ENCODE measurements at places on chromosomes 16 and 17. TPM values are rescaled to one million over a fixed set of nuclear protein-coding genes. Genes with fewer than 3 reads are reported as not detected.

The PRDM7 gene
- not detected for total RNA-seq

The KRTAP3-2 gene
- total RNA-seq, result not detected

The ARL17B gene
- 2.4 TPM for total RNA-seq

The PRAC1 gene
- not detected for total RNA-seq

The ZG16B gene
- total RNA-seq, result 1.3 TPM

The OR3A2 gene
- not detected for total RNA-seq

The ASGR2 gene
- total RNA-seq, result not detected

The CRLF3 gene
- 5.1 TPM for total RNA-seq

The KCTD19 gene
- total RNA-seq, result 0.16 TPM

The TPPP3 gene
- 2.9 TPM for total RNA-seq

The CLEC19A gene
- not detected for total RNA-seq

The NEUROD2 gene
- total RNA-seq, result not detected

The EPN3 gene
- total RNA-seq, result 0.76 TPM

The NLRC5 gene
- 3.6 TPM for total RNA-seq

The HP gene
- total RNA-seq, result not detected

The SHISA9 gene
- 4.7 TPM for total RNA-seq

The DNAH3 gene
- total RNA-seq, result under 0.01 TPM

The AANAT gene
- total RNA-seq, result 0.25 TPM

The CD300H gene
- total RNA-seq, result not detected

The PTX4 gene
- not detected for total RNA-seq

The DRC3 gene
- 0.33 TPM for total RNA-seq

The KRTAP4-3 gene
- total RNA-seq, result not detected

The CACNG3 gene
- total RNA-seq, result not detected

The CLEC3A gene
- total RNA-seq, result not detected

The RECQL5 gene
- 13.2 TPM for total RNA-seq

The MT4 gene
- not detected for total RNA-seq
